Stimulated activated CD4-positive, alpha-beta T cell treated with anti-CD3 and anti-CD28 coated beads, TNF-alpha, amount 100 ng/mL, for 4 hours (primary cell): ENCODE measurements at places on chromosomes 2 and 18.

GRCh38 chr18:73981796-73982195, 165.8 kb downstream of the FBXO15 start:
- DNase-seq = no peak

GRCh38 chr2:237601453-237602116, 11.1 kb upstream of the RAB17 start:
- DNase-seq = no peak

DNA sequence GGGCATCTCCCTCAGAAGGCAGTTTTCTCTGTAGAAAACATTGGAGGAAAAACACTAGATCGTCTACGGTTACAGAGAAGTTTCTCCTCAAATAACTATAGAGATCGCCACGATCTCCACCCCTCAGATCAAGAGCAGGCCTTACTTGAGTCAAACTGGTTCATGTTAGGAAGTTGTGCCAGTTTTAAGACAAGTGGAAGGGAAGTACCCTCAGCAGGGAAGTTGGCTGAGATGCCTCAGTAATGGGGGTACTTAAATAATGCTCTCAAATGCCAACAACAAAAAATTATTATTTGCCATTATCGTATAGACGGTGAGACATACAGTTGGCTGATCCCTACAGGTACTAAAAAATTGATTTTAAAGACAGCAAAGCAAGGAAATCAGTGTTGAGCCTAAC, 8.2 kb upstream of the SMAD7 start:
- DNase-seq = no peak

DNA sequence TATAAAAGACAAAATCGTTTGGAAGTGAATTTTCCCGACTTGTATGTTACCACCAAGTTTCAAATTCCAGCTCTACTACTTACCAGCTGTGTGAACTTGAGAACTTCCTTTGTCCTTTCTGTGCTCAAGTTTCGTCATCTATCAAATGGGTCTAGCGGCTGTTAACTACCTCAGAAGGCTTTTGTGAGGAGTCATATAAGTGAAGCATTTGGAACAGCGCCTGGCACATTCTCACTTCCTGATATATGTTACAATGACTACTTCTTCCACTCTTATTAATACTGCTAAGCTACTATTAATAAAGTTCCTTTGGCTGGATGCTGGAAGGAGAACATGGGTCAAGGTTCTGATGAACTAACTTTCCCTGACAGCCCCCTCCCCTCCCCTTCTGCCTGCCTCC, 104.5 kb downstream of the MEIS1 start:
- no peak for DNase-seq

DNA sequence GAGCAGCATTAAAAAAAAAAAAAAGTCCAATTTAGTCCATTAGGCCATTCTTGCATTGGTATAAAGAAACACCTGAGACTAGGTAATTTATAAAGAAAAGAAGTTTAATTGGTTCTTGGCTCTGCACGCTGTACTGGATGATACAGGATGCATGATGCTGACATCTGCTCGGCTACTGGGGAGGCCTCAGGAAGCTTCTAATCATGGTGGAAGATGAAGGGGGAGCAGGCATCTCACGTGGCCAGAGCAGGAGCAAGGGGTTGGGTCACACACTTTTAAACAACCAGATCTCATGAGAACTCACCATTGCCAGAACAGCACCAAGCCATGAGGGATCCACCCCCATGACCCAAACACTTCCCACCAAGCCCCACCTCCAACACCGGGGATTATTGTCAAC, 100.1 kb downstream of the NEDD4L start:
- no peak for DNase-seq

DNA sequence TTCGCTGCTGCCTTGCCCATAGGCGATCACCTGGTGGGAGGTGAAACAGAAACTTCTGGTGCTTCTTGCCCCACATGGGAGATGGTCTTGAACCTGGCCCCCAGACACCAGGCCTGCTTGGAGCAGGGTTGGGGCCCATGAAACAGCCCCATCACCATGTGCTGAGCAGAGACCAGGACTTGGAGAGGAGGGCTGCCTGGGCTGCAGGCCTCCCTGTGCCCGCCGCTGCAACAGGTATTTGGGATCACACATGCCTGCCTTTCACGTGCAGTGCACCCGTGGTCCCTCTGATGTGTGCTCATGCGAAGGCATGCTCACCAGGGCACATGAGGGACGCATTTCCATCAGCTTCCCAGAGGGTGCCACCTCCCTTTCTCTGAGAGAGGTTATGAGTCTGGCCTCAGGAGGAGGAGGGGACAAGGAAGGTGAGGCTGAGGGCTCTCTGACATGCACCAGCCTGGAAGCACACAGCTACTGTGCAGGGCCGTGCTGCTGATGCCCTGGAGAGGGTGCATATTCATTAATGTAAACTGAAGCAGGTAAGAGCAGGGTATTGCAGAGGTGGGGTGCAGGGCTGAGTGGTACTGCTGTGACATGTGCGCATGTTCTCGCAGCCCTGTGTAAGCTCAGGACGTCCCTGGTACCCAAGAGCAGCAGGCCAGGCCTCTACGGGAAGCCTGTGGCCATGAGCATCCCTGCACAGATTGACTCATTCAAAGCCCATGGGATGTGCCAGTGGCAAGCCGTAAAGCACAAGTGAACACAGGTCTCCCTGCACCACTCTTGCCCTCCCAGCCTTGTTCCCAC, 4.2 kb upstream of the OXER1 start:
- DNase-seq = no peak

DNA sequence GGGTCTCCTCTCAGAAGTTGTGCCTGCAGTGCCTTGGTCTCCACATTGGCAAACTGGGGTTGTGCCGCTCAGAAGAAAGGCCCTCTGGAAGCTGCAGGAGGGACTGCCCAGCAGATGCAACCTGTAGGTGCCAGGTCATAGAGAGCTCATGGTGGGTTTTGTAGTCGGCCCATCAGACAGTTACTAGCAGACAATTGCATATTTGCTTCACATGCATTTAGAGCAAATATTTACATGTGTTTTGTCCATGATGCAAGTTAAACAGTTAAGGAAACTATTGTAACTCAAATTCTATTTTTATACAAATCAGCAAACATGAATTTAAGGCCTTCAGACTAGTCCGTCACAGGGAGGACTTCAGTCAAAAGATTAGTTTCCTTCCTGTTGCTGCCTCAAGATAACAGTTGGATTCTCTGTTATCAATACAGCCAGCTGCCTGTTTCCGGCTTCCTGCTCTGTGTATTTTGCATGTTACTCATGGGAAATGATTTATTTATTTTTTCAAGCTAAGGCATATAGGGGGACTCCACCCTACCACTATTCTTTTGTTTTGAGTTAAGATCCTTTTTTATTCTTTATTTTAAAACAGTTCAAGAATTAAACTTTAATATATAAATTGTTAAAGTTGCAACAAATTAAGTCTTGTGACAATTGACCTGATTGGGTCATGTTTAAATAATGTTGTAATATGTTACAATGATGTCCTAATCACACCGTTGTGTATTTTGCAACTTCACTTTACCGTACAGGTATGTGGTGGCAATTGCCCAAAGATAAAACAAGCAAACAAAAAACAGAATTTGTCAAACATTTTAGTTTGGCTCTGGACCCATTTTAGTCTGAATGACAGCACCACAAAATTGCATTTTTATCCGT, 133.5 kb downstream of the SPTBN1 start:
- DNase-seq = no peak

GRCh38 chr2:28394331-28394877, 1.7 kb downstream of the FOSL2 start:
- no peak for DNase-seq

GRCh38 chr2:190532581-190532980, 1.9 kb downstream of the NEMP2 start:
- DNase-seq = no peak

- DNase-seq = peak; percentile 48
Measured at GRCh38 chr2:144183727-144184126, 336.2 kb downstream of the ZEB2 start.

- no peak for DNase-seq
Measured at GRCh38 chr2:447902-448665, 160.2 kb upstream of the ALKAL2 start.

GRCh38 chr2:126703311-126703710, 47.4 kb downstream of the GYPC start:
- DNase-seq = no peak
